Renal cortical epithelial cell (primary cell): ENCODE measurements at places on chromosomes 13 and 19. TPM values are rescaled to one million over a fixed set of nuclear protein-coding genes. Genes with fewer than 3 reads are reported as not detected.

- peak; percentile 69 for DNase-seq
Observed at GRCh38 chr19:45451131-45451849, 16.5 kb upstream of the FOSB start.

DNA sequence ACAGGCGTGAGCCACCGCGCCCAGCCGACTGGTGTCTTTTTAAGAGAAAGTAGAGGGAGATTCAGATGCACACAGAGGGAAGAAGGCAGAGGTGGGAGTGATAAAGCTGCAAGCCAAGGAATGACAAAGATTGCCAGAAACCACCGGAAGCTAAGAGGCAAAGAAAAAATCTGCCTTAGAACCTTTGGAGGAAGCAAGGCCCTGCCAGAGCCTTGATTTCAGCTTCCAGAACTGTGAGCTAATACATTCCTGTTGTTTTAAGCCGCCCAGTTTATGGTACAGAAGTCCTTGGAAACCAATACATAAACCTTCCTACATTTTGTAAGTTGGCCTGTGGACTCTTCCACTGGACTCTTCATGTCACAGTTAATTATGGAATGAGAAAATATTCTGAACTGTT lies 71.7 kb upstream of the SOX21 start:
- DNase-seq, result no peak

DNA sequence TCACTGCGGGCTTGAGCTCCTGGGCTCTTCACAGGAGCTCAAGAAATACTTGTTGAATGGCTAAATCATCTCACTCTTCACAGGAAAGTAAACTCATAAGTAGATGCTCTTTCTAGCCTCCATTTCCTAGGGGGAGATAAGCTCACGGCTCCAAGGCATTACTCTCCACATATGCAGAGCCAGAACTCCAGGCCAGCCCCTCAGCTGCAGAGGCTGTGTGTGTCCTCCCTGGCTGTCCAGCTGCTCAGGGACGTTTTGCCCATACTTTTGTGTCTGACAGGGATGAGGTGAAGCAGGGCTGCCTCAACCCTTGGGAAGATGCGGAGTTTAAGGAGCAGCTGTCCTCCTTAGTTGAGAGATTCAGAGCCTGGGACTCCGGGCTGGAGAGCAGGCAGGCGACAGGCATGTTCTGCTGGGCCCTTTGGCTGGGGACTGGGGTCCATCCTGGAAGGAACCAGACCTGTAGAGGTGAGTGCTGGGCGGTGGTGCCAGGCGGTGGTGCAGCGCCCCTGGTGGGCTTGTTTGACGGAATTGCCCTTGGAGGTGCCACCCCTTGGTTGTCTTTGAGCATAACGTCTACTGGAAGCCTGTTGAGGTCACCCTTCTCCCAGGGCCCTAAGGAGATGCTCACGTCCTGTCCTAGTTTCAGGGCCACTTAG lies 20.5 kb upstream of the SLC15A1 start:
- DNase-seq, result no peak

IGFL2 gene
- total RNA-seq, result not detected in 2 replicates

HNRNPM gene
- 35.8 and 98.8 TPM in 2 replicates for total RNA-seq
